Placental epithelial cell (primary cell): ENCODE measurements at places on chromosomes 12 and 14. TPM values are rescaled to one million over a fixed set of nuclear protein-coding genes. Genes with fewer than 3 reads are reported as not detected.

The TTC9 gene
- total RNA-seq, result 0.39 and 1.5 TPM in 2 replicates

The ZNF891 gene
- total RNA-seq, result 0.76 and 1.2 TPM in 2 replicates

The ACOT6 gene
- total RNA-seq, result 0.39 TPM in 1 of 2 replicates, not detected in the other

The ESR2 gene
- total RNA-seq, result not detected in 2 replicates

The FAM90A1 gene
- 0.11 TPM in 1 of 2 replicates, not detected in the other for total RNA-seq

The FAM234B gene
- total RNA-seq, result 5.9 and 6.2 TPM in 2 replicates

The OR6C76 gene
- total RNA-seq, result not detected in 2 replicates

The BDKRB2 gene
- 0.22 and 2.4 TPM in 2 replicates for total RNA-seq

The CYP27B1 gene
- total RNA-seq, result 2.9 and 3.9 TPM in 2 replicates

The GPR132 gene
- 0.79 TPM in 1 of 2 replicates, not detected in the other for total RNA-seq

The NFE2 gene
- under 0.01 and 0.22 TPM in 2 replicates for total RNA-seq

The KRT75 gene
- not detected in 2 replicates for total RNA-seq

The RNU4-1 gene
- under 0.01 TPM in 2 replicates for total RNA-seq

The DAO gene
- total RNA-seq, result not detected in 2 replicates

The PPM1H gene
- total RNA-seq, result under 0.01 and 1.3 TPM in 2 replicates

The CAPZA3 gene
- total RNA-seq, result 0.79 TPM in 1 of 2 replicates, not detected in the other

The MYO1H gene
- 0.76 and 1.2 TPM in 2 replicates for total RNA-seq

The RNASE7 gene
- not detected in 2 replicates for total RNA-seq

The OAS2 gene
- total RNA-seq, result 0.39 and 0.54 TPM in 2 replicates

The TAS2R43 gene
- total RNA-seq, result 2.0 and 2.4 TPM in 2 replicates

The EIF4B gene
- 801 and 934 TPM in 2 replicates for total RNA-seq

The SIRT4 gene
- total RNA-seq, result 0.98 and 3.5 TPM in 2 replicates

The JPH4 gene
- under 0.01 and 0.22 TPM in 2 replicates for total RNA-seq

The FAM181A gene
- not detected in 2 replicates for total RNA-seq

The RNASE3 gene
- total RNA-seq, result not detected in 2 replicates

The TEX52 gene
- total RNA-seq, result not detected in 2 replicates

The MYBPC1 gene
- total RNA-seq, result not detected in 2 replicates

The RFLNA gene
- total RNA-seq, result 3.8 and 4.3 TPM in 2 replicates

The EPYC gene
- not detected in 2 replicates for total RNA-seq

The SLC41A2 gene
- 2.0 and 6.3 TPM in 2 replicates for total RNA-seq

The PDE3A gene
- total RNA-seq, result 12.8 and 33.4 TPM in 2 replicates

The JDP2 gene
- total RNA-seq, result 47.9 and 64.7 TPM in 2 replicates

The LMNTD1 gene
- total RNA-seq, result not detected in 2 replicates

The OVCH1 gene
- total RNA-seq, result not detected in 2 replicates

The OLR1 gene
- not detected in 2 replicates for total RNA-seq

The CDK17 gene
- 44.4 and 52.1 TPM in 2 replicates for total RNA-seq

The RAD51AP1 gene
- 5.1 and 5.4 TPM in 2 replicates for total RNA-seq

The IL23A gene
- 0.22 TPM in 1 of 2 replicates, not detected in the other for total RNA-seq

The TMBIM6 gene
- total RNA-seq, result 270 and 482 TPM in 2 replicates

The ANAPC5 gene
- total RNA-seq, result 171 and 177 TPM in 2 replicates

The TAS2R8 gene
- total RNA-seq, result not detected in 2 replicates

The ERBB3 gene
- total RNA-seq, result 51.7 and 74.6 TPM in 2 replicates

The PAH gene
- not detected in 2 replicates for total RNA-seq

The NANOG gene
- under 0.01 and 0.11 TPM in 2 replicates for total RNA-seq

The EML1 gene
- 8.9 and 18.5 TPM in 2 replicates for total RNA-seq

The RACGAP1 gene
- total RNA-seq, result 27.9 and 39.0 TPM in 2 replicates

The OR6C2 gene
- not detected in 2 replicates for total RNA-seq

The SPX gene
- not detected in 2 replicates for total RNA-seq

The TAS2R9 gene
- total RNA-seq, result not detected in 2 replicates

The GPRC5D gene
- total RNA-seq, result 0.22 TPM in 1 of 2 replicates, not detected in the other

The GPR68 gene
- total RNA-seq, result 0.39 and 1.7 TPM in 2 replicates

The SDR9C7 gene
- under 0.01 TPM in 1 of 2 replicates, not detected in the other for total RNA-seq

The SLC5A8 gene
- total RNA-seq, result not detected in 2 replicates

The VAMP1 gene
- total RNA-seq, result 5.1 and 9.5 TPM in 2 replicates

The KRT85 gene
- total RNA-seq, result under 0.01 TPM in 1 of 2 replicates, not detected in the other

The OR4K17 gene
- total RNA-seq, result not detected in 2 replicates

The PMEL gene
- 2.1 and 7.1 TPM in 2 replicates for total RNA-seq

The OR4E2 gene
- not detected in 2 replicates for total RNA-seq
